NCI-H446 treated with DMSO at 0.1 percent for 48 hours (cell line): ENCODE measurements at places on chromosomes 16 and 17.

- peak; percentile 30 for DNase-seq
Measured at GRCh38 chr17:73956595-73957465, 246.6 kb upstream of the RPL38 start.

DNA sequence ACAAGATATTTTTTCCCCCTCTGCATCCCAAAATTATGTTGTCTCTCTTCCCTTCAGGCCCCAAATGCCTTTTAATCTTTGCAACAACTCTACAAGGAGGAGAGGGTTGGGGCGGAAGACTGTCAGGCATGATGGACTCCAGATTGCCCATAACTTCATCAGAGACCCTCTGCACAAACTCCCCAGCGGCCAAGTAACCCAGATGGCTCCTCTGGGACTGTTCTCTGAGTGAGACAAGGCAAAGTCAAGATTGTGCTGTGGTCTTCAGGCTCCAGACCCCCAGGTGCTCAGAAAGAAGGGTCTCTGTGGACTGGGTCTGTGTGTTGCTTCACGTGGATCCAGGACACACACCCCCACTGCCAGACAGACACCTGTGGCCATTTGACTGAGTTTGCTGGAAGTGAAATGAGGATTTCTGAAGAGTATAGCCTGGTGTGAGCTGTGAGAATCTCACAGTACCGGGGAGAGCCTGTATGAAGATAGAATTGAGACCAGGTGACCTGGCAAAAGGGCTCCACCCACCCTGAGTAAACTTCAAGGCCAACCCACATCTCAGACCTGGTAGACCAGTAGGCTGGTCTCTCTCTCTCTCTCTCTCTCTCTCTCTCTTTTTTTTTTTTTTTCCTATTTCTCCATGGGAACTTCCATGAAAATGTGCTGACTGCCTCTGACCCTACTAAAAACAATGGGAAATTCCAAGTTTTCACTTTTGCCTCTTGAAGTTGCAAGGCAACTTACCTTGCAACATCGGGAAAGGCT, 354.1 kb downstream of the SOX9 start:
- no peak for DNase-seq

GRCh38 chr17:70314096-70314495, 144.8 kb downstream of the KCNJ2 start:
- DNase-seq, result no peak

DNA sequence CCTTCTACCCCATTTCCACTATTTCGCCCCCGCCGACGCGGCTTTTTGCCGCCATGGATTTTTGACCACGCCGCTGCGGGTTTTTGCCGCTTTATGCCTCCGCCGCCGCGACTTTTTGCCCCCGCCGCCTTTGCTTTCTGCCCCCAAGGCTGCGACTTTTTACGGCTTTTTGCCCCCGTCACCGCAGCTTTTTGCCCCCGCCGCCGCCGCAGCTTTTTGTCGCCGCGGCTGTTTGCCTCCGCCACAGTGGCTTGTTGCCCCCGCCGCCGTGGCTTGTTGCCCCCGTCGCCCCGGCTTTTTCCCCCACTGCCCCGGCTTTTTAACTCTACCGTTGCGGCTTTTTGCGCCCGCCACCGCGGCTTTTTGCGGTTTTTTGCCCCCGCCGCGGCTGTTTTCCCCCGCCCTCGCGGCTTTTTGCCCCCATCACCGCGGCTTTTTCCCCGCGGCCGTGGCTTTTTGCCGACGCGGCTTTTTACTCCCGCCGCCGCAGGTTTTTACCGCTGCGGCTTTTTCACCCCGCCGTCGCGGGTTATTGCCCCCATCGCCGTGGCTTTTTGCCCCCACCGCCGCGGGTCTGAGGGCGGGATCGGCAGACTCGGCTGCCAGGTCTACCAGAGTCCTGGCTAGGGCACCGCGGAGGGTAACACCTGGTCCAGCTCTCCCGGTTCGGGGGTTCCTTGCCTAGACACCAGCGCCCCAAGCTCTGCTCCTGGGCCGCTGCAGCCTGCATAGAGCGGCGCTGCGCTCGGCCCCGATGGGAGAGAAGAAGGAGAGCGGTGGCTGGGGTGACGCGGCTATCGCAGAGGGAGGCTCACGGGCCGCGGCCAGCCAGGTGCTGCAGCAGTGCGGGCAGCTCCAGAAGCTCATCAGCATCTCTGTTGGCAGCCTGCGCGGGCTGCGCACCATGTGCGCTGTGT, 562.7 kb upstream of the WSB1 start:
- no peak for DNase-seq

GRCh38 chr17:6671431-6671830, 19.9 kb downstream of the C17orf100 start:
- no peak for DNase-seq

DNA sequence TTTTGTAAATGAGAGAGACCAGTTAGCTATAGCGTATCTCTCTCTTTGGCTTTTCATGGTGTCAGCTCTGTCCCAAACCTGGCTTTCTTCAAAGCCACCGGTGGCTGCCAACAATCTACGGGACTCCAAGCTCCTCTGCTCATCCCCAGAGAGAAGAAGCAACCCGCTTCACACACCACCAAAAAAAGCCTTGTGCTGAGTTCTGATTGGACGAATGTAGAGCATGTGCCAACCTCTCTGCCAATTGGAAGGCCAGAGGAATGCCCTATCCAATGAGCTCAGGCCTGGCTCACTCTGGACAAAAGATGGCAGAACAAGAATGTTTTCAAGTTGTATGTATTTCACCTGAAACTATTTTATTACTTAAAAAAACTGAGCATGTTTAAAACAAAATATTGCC, 202.4 kb downstream of the C16orf95 start:
- DNase-seq, result no peak

GRCh38 chr16:49693445-49693844, 162.5 kb downstream of the ZNF423 start:
- no peak for DNase-seq

DNA sequence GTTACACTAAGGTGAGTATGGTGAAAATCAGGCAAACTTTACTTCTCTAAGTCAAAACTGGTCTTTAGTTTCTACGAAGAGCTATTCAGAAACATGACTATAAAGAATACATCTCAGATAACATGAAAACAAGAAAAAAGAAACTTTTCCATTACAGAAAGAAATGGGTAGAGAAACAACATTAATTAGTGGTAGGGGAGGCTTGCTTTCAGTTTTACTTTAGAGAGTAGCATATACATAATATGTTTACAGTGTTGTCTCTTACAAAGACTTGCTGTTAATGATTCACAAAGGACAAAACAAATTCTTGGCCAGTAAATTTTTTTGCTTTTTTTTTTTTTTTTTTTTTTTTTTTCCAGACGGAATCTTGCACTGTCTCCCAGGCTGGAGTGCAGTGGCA, 34.2 kb downstream of the CRLF3 start:
- no peak for DNase-seq

GRCh38 chr17:9971991-9972390, 66.9 kb upstream of the RCVRN start:
- DNase-seq, result no peak

- DNase-seq, result no peak
Measured at GRCh38 chr16:70740914-70741782, 55.3 kb upstream of the MTSS2 start.

GRCh38 chr16:21166561-21166961, 8.1 kb downstream of the LDAF1 start:
- DNase-seq, result no peak

DNA sequence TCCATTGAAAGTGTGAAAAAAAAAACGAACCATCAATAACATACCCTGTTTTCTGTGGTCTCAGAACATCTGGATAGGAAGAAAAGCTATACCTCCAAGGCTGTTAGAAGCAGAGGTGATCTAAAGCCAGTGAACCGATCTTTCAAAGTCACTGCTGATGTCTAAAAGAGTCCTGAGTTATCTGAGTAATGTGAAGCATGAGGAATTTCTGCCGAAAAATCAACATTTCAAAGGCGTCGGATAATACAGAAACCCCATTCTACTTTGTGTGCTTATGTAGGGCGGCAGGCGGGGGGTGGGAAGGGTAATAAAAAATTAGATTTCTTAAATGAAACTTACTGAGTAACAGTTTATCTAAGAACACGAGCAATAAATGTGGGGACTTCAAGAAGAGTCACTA, 3.9 kb downstream of the XYLT1 start:
- no peak for DNase-seq

- peak; percentile 64 for DNase-seq
Measured at GRCh38 chr17:48816774-48817590, at the start of gene TTLL6. Gene TTLL6 (minus strand): TSS chr17:48817229. CDS start chr17:48817072, 157 bp downstream.

DNA sequence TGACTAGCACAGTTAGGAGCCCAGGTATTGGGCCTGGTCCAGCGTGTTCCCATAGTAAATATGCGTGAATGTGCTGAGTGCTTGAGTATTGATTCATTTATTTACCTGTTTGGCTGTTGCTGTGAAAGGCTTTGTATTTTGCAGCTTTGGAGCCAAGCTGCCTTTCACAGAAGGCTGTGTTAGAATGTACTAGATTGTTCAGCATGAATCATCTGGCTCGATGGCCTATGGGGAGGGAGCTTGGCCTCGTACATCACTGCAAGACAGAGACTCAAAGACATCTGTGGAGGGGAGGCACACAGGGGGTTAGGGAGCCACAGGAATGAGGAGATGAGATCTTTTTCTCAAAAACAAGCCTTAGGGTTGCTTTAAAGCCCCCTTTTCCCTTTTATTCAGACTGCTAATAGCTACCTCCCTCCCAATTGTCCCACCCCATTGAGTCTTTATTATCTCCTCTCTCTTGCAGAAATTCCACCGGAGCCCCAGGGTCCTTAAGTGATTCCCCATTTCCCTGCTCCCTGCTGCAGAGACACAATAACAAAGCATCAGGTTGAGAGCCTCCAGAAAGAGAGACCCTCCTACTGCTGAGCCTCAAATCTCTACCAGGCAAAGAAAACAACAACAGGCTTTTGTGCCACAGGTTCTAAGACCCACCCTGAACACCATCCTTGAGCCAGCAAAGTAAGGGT, 307.2 kb downstream of the ABCC12 start:
- DNase-seq, result no peak

DNA sequence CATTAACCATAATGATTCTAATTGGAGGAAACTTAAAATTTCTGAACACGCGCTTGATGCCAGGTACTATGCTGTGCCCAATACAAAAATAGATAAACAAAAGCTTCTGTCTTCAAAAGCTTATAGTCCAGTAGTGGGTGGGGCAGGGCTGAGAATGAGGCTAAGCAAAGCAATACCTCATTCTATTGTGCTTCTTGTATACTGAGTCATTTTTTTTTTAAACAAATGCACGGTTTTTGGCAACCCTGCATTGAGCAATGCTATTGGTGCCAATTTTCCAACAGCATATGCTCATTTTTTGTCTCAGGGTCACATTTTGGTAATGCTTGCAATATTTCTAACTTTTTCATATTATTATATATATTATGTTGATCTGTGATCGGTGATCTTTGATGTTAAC, 34.7 kb upstream of the HNF1B start:
- DNase-seq, result no peak

DNA sequence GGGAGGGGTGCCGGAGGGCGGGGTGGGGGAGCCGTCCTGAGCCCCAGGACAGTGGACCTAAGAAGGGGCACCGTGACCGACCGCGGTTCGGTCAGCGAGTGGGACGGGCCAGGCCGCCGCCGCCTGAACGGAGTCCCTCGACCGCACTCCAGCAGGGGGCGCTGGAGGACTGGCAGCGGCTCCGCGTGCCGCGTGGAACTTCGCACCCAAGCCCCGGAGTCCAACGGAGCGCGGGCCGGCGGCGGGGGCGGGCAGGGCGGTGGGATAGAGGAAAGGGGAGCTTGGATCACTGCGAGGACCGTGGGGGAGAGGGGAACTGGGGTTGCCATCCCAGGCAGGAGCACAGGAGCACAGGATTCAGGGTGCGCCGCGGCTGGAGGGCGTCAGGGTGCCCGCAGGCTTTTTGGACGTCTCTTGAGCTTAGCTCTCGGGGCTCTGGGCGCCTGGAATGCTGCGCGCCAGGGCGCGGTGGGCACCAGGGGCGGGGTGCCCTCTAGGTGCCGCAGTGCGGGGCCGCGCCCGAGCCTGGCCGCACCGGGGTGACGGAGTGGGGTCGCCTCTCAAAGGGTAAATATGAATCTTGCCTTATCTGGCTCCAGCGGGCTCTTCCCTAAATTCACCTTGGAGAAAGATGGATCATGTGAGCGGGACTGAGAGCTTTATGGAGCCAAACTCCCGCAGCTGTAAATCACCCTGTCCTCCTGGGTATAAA, 379 bp upstream of the OTOP2 start:
- DNase-seq, result peak; percentile 9

DNA sequence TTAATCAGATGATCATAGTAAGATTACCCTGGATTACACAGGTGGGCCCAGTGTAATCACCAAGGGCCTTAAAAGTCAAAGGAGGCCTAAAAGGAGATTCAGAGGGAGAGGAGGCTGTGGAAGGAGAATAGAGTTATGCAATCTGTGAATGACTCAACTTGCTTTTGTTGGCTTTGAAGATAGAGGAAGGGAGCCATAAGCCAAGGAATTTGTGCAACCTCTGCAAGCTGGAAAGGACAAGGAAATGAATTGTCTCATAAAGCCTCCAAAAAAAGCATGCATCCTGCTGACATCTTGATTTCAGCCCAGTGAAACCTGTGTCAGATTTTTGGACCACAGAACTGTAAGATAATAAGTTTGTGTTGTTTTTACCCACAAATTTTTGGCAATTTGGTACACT, 109.6 kb downstream of the CNTNAP4 start:
- no peak for DNase-seq

- DNase-seq, result no peak
Measured at GRCh38 chr17:82238472-82239201, 9.8 kb downstream of the SLC16A3 start.

- no peak for DNase-seq
Measured at GRCh38 chr17:48441231-48441711, 11.3 kb upstream of the SKAP1 start.

GRCh38 chr17:74921769-74922168, 1.3 kb downstream of the USH1G start:
- DNase-seq, result no peak

- DNase-seq, result no peak
Measured at GRCh38 chr17:2856727-2857126, 60.5 kb downstream of the RAP1GAP2 start.

DNA sequence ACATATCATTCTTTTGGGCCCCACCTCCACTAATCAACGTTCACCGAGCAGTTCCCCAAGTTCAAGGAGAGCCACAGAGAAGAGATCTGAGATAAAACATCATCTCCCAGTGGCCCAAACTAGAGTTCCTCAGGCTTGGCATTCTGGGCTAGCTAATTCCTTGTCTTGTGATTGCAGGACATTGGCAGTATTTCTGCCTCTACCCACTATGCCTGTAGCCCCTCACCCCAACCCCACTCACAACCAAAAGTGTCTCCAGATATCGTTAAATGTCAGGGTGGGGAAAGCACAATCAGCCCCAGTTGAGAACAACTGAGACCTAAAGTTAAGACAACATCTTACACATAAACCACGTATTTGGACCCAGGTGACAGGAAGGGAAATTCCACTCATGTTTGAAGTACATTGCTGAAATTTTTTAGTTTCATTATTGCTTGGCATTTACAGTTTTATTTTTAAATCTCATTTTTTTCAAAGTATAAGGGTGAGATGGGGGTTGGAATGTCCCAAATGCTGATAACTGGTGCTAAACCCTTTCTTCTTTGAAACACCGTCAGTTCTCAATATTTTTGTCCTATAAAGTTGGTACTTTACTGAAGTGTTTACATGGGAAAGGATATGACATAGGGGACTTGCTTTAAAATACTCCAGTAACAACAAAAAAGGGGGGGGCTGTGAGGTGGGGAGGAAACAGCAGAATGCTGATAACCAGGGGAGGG, 13.6 kb downstream of the ZC3H7A start:
- no peak for DNase-seq

GRCh38 chr16:31428279-31428597, at the start of gene COX6A2:
Gene COX6A2 (minus strand): TSS chr16:31428360. CDS start chr16:31428325, 35 bp downstream.
- no peak for DNase-seq

- no peak for DNase-seq
Measured at GRCh38 chr17:61420745-61421398, 21.2 kb downstream of the TBX2 start.
